Right lobe of liver (tissue), 6 donors: ENCODE measurements at places on chromosomes 3 and 15.
A peak's percentile ranks its signal among the peaks of the same experiment; 100 is the strongest.

DNA sequence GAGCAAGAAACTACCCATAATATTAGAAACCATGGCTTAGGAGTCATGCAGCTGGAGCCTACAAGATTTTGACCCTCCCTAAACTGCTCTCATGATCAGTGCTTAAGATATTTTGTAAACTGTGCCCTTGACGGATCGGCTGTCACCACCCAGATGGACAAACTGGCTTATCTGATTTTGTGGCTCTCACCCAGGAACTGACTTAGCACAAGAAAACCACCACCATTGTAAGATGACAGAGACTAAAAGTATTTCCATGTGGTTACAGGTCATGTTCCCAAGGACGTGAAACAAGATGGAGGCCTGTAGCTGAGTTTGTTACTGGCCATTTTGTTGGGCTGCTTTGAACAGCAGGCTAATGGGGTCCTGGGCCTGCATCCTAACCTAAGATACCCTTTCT is 940.9 kb downstream of the OTOL1 start:
- H3K27me3 ChIP-seq = no peaks in the 10 kb centered on the region
- no peak overlapping the region for H3K27ac ChIP-seq
- no peaks in the 10 kb centered on the region for H3K4me1 ChIP-seq
- H3K4me3 ChIP-seq = no peak overlapping the region
- H3K36me3 ChIP-seq = no peaks in the 10 kb centered on the region

GRCh38 chr3:37262816-37263393 is 88.5 kb upstream of the LRRFIP2 start:
- no peaks in the 10 kb centered on the region for H3K27me3 ChIP-seq
- no peak for DNase-seq
- no peak overlapping the region for H3K4me3 ChIP-seq
- H3K36me3 ChIP-seq = no peaks in the 10 kb centered on the region

GRCh38 chr3:29283231-29284119 is 2.6 kb downstream of the RBMS3 start:
- H3K27me3 ChIP-seq = peaks cover 9% of the 10 kb centered on the region
- no peak for DNase-seq
- no peaks in the 10 kb centered on the region for H3K36me3 ChIP-seq
- H3K4me3 ChIP-seq = peak overlapping the region; percentile 25

- no peaks in the 10 kb centered on the region for H3K36me3 ChIP-seq
- DNase-seq = no peak
Measured at GRCh38 chr3:11698326-11699082, 54.8 kb upstream of the VGLL4 start.
